Psoas muscle (tissue), 8 donors: ENCODE measurements at places on chromosomes 4 and X.

GRCh38 chrX:134803551-134804183 lies 145.4 kb upstream of the PLAC1 start:
- DNase-seq = no peak

DNA sequence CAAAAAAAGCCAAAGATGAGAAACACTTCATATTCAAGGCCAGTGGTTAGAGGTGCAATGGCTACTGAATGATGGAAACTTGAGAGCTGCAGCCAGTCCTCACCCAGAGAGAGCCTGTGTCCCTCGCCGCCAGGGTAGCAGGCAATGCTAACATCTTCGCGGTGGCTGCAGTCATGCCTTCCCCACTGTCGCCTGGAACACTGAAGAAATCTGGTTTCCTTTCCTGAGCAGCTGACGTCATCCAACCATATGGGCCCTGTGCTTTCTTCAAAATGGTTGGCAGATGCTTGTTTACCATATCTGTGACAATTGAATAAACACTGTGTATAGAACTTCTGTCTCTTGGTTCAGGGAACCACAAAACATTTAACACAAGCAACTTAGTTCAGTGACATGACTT lies 39.7 kb downstream of the PRSS12 start:
- DNase-seq = no peak

DNA sequence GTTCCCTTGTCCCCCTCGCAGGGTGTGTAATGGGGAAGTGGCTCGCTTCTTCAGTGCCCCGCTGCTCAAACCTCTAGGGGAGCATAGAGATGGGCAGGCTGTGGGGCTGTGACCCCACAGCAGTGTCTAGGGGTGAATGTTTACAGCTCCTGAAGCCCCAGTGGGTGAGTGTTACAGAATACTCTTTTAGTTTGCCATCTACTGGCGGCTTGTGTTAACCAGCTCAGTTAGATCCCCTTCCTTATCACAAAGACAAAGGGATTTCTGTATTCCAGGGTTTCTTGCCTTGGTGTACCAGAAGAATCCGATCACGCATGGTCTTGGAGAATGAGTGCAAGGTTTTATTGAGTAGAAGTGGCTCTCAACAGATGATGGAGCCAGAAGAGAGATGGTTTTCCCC lies 108.1 kb upstream of the IQCM start:
- no peak for DNase-seq

GRCh38 chr4:144899393-144899792 lies 198.6 kb downstream of the ANAPC10 start:
- DNase-seq = no peak
